Activated CD4-positive, CD25-positive, alpha-beta regulatory T cell treated with anti-CD3 and anti-CD28 coated beads, Interleukin-2, amount 50 U/mL, for 72 hours (primary cell): ENCODE measurements at places on chromosomes 6 and 20.

- no peak for DNase-seq
Observed at GRCh38 chr6:139533171-139533570, 158.7 kb upstream of the CITED2 start.

- DNase-seq: no peak
Observed at GRCh38 chr20:25320035-25320800, 70.4 kb downstream of the ABHD12 start.

DNA sequence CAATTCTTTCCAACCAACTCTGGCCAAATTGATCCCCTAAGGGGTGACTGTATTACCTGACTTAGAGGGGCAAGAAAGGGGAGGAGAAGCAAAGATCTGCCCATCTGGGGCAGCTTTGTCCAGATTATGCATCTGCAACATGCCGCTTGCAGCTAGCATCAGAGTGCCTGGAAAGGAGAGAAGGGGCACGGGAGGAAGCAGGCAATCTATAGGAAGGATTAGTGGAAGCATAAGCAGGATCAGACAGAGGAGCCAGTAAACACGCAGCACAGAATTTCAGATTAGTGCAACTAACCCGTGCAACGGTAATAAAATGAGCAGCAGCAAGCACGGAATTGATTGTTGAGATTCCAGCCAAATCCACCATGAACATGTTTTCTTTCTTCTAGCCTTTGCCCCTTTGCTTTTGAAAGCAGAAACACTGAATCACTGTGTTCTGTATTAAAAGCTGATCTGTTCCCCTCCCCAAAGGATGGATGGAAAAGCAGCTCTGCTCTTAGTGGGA, 643.6 kb upstream of the CHD6 start:
- no peak for DNase-seq

GRCh38 chr20:38649275-38649891, 47.8 kb downstream of the ARHGAP40 start:
- no peak for DNase-seq

GRCh38 chr6:25637211-25637610, 14.8 kb upstream of the SCGN start:
- DNase-seq: no peak

GRCh38 chr6:170147056-170147787, 143.7 kb downstream of the DLL1 start:
- no peak for DNase-seq

DNA sequence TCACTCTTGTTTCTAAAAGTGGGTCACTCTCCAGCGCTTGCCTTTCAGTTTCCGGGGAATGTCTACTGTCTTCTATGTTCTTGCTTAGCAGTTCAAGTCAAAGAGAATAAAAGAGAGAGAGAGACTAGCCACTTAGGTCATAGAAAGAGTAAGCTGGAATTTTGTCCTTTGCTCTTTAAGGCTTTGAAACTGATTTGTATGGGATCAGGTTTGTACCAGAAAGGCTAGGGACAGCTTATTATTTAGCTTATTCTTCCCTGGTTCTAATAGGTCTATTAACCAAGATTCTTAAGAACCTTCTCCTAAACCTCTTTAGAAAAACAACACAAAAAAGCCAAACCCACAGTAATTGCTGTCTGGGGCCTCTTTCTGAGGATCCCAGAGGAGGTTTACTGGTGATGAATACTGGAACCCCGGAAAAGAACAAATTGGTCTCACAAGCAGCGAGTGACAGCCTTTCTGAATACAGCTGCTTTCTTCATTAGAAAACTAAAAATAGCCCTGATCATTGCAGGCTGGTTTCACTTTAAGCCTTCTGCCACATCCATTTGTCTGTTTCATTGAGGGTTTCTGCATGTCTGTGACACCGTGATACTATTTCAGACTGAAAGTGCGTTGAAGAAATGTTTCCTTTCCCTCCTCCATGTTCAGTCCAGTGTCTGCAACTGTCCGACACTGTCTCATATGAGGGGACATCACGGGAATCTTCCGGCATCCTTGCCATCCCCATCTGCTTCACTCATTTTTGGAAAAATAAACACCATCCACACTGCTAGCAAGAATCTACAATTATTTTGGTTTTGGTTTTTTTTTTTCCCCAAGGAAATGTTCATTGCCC, 75.1 kb upstream of the ATXN1 start:
- DNase-seq: no peak

DNA sequence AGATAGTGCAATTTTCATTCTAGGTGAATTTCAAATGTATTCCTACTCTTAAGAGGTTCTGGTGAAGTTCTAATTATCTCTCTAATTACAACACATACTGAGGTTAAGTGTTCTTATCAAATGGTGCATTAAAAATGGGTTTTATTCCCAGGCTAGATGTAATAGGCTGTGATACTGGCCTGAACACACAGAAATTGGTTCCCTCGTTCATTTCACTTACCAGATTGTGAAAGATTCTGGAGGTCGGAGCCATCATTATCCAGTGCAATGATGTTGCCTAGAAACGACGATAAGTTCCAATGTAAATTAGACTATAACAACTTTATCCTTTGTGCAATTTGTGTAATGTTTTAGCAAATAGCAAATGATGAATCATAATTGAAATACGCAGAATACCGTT, 172.6 kb upstream of the SOX4 start:
- DNase-seq: no peak

DNA sequence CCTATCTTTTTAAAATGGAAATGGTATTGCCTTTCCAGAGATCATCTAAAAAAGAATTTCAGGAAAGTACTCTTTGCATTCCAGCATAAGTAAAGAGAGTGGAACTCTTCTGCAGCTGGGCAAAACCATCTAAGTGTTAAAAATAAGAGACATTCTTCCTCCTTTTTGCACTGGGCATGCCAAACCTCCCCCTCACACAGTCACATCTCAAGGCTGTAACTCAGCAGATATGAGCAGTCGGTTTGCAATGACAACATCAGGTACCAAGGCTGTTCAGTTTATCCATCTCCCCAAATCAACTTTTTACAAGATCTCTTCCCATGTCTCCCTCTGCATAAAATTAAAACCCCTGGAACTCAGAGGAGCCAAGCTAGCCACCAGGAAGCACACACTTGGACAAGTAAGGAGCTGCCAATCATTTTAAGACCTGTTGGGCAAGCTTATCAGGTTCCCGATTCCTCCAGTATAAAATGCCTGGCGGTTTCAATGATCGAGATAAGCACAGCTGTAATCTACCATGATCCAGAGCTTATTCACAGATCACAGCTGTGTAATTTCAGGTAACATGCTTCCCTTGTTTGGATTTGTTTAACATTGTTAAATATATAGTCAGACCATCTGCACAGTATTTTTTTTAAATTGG, 23.2 kb downstream of the ID4 start:
- no peak for DNase-seq

- DNase-seq: no peak
Observed at GRCh38 chr6:54071821-54072340, 39.4 kb upstream of the MLIP start.

- DNase-seq: no peak
Observed at GRCh38 chr20:64242797-64243475, 12.6 kb upstream of the PCMTD2 start.

DNA sequence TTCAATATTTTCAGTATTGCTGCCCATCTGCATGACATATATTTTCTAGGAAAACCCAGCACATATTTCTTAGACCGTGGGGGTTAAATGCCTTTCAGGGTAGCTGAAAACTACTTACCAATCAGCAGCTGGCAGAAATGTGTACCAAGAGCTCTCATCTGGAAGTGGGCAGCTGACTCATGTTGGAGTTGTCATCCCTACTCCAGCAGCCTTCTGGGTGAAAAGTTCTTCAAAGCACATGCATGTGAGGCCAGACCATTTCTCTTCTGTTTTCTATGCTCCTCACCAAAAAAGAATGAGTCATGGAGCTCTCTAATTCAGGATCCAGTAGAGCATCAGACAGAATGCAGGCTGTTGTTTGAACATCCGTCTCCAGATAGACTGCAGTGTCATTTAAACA, 135.5 kb downstream of the PAX1 start:
- no peak for DNase-seq

GRCh38 chr6:33199687-33200218, 712 bp downstream of the RXRB start:
- DNase-seq: no peak

DNA sequence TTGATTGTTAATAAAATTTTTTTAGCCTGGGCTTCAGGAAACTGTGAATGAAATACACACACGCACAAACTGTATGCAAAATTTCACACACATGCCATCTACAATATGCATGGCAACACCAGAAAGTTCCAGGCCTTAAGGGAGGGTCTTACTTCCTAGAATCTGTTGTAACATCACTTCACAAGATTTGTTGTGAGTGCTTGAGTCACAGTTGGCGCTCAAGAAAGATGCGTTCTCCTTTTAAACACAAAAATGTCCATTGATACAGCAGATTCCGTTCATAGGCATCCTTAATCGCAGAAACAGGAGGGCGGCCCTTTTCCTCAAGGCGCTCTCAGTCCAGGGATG, 485 bp upstream of the RTF2 start:
- DNase-seq: no peak

GRCh38 chr6:4803343-4803744, 27.1 kb downstream of the CDYL start:
- DNase-seq: no peak

DNA sequence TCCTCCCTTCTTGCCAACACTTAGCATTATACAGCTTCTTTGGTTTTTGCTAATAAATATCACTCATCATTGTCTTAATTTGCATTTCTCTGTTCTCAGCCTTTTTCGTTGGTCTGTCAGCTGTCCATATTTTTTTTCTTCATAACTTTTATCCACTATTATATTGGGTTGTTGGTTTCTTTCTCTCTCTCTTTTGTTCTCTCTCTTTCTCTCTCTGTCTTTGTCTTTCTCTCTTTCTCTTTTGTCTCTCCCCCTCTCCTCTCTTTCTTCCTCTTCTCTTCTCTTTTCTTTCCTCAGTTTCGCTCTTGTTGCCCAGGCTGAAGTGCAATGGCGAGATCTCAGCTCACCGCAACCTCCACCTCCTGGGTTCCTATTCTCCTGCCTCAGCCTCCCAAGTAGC, 36.5 kb downstream of the JARID2 start:
- no peak for DNase-seq
